ENCODE measurements at places on chromosomes 12 and 14.

DNA sequence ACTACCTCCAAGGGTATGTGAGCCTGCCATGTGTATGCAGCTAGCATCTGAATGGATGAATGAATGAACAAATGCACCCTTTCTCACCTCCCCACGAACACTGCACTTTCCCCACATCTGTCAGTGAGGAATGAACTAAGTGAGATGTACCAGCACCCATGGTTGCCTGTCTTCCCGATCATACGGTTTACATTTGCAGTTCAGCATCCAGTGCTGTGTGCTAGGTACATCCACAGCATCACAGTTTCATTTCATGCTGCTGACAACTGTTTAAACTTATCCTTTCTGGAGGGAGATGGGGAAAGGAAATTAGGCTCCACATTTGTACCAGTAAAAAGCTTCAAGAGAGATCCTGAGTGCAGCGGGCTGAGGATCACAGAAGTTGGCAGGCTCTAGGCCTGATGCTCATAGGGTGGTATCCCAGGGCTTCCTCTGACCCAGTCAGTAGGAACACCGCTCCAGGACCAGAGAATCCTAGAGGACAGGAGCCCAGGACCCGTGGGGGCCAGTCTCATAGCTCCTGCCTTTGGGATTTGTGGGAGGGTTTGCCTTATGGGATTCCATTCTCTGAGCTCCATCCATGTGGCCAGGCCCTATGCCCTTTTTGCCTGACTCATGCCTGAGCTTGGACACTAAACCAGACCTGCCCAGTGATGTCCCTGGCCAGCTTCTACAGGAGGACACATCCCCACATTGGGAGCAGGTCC lies 294.5 kb downstream of the CACNA1C start:
- no peak for DNase-seq

- DNase-seq, result no peak
Observed at GRCh38 chr12:46959502-46959901, 119.9 kb upstream of the PCED1B start.

DNA sequence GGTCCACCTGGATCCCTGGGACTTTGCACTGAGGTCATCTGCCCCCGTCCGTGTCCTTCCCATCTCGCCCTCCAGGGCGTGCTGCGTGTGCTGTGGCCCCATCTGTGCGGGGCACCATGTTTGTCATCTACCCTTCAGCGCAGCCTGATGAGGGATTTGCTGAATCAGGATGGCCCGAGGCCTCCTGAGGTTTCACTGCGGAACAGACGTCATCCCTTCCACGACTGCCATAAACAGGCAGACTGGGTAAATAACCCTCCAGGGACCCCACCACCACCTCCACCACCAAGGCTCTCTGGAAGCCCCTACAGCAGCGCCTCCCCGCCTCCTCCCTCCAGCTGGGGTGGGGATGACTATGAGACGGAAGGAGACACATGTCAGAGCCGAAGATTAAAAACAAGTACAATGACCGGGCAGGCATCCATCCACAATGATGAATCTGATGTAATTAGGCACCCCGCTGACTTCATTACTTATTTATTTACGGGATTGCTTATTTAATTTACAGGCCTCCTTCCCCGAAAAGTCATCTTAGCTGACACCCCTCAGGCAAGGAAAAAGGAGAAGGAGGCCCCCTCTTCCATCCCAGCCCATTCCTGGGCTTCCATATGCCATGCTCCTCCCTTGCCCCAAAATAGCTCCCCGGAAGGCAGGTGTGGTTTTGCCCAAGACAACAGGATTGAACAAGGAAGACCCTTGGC lies 39.4 kb downstream of the NCOR2 start:
- no peak for DNase-seq

DNA sequence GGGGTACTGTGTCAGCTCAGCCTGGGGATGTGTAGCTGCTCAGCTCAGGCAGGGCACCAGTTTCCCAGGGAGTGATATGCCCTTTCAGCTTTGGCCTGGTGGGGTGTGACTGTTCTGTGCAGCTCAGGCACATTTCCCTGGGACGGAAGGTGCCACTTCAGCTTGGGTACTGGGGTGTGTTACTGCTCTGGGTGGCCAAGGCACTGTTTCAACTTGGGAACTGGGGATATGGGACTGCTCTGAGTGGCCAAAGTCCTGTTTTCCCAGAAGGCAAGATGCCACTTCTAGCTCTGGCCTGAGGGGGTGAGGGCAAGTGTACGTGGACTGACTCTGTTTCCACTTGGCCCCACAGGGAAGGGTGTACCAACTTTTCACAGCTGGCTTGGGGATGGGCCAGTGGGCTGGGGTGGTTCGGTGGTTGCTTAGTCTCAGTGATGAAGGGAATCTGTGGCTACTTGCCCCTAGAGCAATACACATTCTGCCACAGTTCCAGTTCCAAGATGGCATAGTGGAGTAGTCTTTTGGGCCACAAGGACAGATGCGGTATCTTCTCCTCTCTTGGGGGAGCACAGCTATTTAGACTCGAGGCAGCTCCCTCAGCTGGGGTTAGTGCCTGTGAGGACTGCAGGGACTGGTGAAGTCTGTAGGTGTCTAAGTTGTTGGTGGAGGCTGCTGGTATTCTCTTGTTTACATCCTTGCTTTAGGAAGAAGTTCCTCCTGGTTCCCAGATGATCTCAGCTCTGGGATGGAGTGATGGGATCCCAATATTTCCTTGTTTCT lies 26.4 kb downstream of the TBC1D15 start:
- no peak for DNase-seq

DNA sequence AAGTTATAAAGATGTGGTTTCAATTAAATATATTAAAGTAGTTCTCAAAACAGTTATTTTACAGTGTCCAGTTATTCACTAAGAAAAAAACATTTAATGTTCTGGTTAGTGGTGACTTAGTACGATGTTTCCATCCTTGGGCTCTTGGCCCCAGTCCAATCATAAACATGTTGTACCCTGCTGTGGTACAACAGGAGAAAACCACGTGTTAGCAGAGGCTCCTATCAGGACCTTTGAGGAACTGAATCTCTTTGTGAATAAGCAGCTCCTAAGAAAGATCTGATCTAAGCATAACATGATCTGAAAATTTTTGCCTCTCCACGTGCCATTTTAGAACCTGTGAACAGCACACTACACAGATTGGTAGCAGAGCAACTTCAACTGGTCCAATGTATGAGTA lies 234.0 kb downstream of the SYT1 start:
- no peak for DNase-seq

DNA sequence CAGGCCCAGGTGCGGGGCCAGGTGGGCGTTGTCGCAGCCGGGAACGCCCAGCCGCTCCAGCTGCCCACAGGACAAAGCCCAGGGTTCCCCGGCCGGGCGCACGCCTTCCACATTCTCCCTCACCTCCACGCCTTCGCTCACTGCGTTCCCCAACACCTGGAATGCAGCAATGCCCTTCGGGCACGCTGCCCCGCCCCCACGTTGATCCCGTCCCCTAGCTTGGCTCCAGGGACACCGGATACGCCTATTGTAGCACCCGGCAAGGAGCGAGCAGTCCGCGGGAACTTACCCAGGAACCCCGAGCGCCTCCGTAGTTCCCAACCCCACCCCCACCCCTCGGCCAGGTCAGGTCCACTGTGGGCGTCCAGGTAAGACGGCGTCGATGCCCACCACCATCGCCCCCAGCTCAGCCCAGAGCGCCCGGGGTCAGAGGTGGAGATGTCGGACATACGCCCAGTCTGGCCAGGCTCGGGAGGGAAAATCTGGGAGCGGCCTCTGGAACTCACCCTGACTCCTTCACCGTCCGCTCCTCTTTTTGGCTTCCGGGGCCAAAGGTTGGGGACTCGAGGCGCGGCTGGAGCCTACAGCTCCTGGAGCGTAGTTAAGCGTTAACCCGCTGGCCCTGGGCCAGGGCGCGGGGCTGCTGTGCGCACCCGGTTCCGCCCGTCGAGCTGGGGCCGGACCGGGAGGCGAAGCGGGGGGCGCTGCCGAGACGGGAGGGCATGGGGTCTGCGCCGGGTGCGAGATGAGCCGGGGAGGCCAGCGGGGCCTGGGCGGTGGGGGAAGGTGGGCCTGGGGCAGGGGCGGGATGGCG lies 594 bp upstream of the CEP170B start:
- DNase-seq, result no peak

GRCh38 chr14:62144863-62145262 lies 382.6 kb downstream of the SNAPC1 start:
- DNase-seq, result no peak

- no peak for DNase-seq
Observed at GRCh38 chr14:104135121-104135903, 3.1 kb upstream of the KIF26A start.

GRCh38 chr12:52524241-52524897 lies 4.2 kb upstream of the KRT5 start:
- DNase-seq, result no peak

DNA sequence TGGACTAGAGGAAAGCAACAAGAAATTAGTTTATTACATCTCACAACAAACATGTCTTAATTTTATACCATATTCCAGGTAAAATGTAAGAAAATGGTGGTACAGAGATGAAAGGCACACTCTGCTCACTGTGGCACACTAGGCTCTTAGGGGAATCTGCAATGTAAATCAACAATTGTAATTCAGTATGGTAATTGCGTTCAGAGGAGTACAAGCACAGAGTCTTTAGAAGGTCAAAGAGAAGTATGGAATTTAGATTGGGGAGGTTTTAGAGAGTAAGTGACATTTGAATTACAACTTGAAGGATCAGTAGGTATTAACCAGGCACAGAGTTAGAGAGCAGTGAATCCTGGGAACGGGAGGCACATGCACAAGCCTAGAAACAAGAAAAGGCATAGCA lies 694.0 kb upstream of the USP15 start:
- no peak for DNase-seq

GRCh38 chr12:34400411-34400881 lies 378.1 kb downstream of the ALG10 start:
- DNase-seq, result no peak

GRCh38 chr12:84313323-84313675 lies 599.3 kb downstream of the SLC6A15 start:
- DNase-seq, result no peak
